ENCODE measurements at places on chromosomes 3 and 15.
A peak's percentile ranks its signal among the peaks of the same experiment; 100 is the strongest.

DNA sequence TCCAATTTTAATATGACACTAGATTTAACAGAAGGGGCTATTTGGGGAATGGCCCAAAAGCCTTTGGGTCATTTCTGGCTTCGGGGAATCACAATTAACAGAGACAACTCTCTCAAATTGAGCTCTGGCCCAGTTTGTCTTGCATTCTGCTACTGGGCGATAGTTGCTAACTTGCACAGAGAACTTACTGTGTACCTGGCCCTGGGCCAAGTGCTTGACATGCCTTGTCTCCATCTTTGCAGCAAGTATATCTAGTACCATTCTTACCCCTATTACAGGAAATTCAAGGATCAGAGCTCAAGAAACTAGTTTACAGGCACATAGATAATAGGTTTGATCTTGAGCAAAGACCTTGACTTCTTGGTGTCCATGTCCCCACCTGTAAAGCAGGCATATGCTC, 175.7 kb downstream of the TMEM108 start:
- H3K36me3 ChIP-seq: no peaks in the 10 kb centered on the region
- H3K4me1 ChIP-seq: peaks cover 24% of the 10 kb centered on the region
- no peak overlapping the region for H3K27ac ChIP-seq
- peaks cover 12% of the 10 kb centered on the region for H3K27me3 ChIP-seq
- no peak for DNase-seq

DNA sequence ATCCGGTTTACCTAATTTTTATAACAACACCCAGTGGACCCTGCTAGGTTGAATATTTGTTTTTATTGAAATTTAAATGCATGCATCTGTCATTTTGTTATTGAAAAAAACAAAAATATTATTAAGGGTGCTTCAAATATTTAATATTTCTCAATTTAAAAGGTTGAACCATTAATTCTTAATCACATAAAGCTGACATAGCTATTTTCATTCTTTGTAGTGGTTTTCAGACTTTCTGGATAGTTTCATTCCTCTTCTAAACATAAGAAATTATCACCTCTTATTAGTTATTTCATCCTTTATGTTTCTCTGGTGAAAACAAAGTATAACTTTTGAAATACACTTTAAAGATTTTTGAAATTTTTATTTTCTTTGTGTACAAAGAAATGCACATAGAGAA, 369.9 kb upstream of the PLSCR5 start:
- no peak for DNase-seq
- no peaks in the 10 kb centered on the region for H3K4me1 ChIP-seq

DNA sequence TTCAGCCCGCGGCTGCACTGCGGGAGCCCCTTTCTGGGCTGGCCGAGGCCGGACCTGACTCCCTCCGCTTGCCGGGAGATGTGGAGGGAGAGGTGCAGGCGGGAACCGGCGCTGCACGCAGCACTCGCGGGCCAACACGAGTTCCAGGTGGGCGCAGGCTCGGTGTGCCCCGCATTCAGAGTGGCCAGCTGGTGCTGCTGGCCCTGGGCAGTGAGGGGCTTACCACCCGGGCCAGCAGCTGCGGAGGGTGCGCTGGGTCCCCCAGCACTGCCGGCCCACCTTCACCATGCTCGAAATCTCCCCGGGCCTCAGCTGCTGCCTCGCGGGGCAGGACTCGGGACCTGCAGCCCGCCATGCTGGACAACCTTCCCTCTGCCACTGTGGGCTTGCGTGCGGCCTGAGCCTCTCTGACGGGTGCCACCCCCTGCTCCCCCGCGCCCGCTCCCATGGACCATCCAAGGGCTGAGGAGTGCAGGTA, 733.5 kb upstream of the CCDC54 start:
- H3K4me1 ChIP-seq: no peaks in the 10 kb centered on the region
- DNase-seq: no peak
- no peak overlapping the region for H3K4me3 ChIP-seq
- H3K27ac ChIP-seq: no peak overlapping the region

DNA sequence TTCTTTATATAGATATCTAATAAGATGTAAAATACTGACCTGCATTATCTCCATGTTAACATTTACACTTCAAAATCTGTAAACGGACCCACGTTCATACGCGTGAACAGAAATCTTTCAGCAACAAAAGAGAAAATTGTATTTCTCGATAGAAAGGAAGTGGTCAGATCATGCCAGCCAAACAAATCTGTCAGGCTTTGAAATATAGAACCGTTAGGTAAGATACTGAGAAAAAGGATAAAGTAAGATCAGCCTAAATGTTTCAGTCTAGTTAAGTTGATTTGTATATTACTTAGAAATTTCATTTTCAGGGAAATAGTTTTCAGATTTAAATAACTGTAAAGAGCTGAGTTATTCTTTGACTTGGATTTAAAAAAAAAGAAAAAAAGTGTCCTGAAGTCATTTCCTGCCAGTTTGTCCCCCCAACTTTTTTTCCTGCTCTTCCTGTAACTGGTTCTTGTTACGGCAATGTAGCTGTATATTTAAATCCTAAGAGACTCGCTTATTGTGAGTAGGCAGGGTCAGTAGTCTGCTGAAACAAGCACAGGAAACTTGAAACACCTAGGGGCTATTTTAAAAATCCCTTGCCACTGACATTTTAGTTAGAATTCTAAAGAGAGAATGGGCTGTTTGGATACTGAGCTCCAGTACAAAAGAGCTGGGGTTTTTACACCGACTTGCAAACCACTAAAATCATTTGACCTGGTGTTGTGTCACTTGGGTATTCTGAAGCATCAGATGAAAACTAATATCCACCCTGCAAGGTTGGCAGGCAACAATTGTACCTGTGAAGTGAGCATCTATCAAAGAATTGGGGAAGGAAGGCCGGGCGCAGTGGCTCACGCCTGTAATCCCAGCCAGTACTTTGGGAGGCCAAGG, 237.5 kb downstream of the UBE2E2 start:
- DNase-seq: no peak
- H3K36me3 ChIP-seq: peaks cover 10% of the 10 kb centered on the region
- peak overlapping the region; percentile 60 for H3K4me3 ChIP-seq
- H3K27me3 ChIP-seq: no peaks in the 10 kb centered on the region
- H3K4me1 ChIP-seq: peaks cover 34% of the 10 kb centered on the region

- H3K27me3 ChIP-seq: peaks cover 6% of the 10 kb centered on the region
- DNase-seq: no peak
- no peaks in the 10 kb centered on the region for H3K36me3 ChIP-seq
- H3K27ac ChIP-seq: no peak overlapping the region
- no peaks in the 10 kb centered on the region for H3K4me1 ChIP-seq
Observed at GRCh38 chr3:127206154-127206553, 13.2 kb downstream of the PRR23E start.

DNA sequence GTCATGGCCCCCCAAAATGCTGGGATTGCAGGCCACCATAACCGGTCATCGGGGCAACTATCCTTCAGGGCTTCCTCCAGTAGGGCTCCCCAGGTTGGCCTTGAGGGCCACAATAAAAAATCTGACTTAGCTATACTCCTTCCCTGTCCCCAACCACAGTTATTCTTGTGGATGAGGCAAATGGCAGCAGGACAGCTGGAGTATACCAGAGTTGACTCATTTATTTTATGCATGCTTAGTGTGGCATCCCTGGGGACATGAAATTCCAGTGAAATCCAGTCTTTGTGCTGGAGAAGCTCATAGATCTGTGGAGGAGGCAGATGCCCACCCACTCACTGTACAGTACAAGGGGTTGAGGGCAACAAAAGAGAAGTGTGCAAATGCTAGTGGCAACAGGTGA, 109.5 kb downstream of the RORA start:
- H3K36me3 ChIP-seq: no peaks in the 10 kb centered on the region
- no peak overlapping the region for H3K4me3 ChIP-seq
- DNase-seq: no peak
- H3K27me3 ChIP-seq: peaks cover 11% of the 10 kb centered on the region
- no peaks in the 10 kb centered on the region for H3K4me1 ChIP-seq
- H3K27ac ChIP-seq: no peak overlapping the region

Data from activated naive CD8-positive, alpha-beta T cell treated with anti-CD3 and anti-CD28 coated beads, Interleukin-2, amount 10 ng/mL, durations not matched to agents 7 days and 5 days (primary cell).